ENCODE measurements at places on chromosomes 5 and 9.
A peak's percentile ranks its signal among the peaks of the same experiment; 100 is the strongest.

GRCh38 chr9:107214915-107215314 is 68.2 kb upstream of the RAD23B start:
- no peak for DNase-seq

- DNase-seq: no peak
Observed at GRCh38 chr9:86324901-86325300, 29.3 kb downstream of the TUT7 start.

- DNase-seq: no peak
Observed at GRCh38 chr5:54653956-54654614, 136.5 kb downstream of the SNX18 start.

DNA sequence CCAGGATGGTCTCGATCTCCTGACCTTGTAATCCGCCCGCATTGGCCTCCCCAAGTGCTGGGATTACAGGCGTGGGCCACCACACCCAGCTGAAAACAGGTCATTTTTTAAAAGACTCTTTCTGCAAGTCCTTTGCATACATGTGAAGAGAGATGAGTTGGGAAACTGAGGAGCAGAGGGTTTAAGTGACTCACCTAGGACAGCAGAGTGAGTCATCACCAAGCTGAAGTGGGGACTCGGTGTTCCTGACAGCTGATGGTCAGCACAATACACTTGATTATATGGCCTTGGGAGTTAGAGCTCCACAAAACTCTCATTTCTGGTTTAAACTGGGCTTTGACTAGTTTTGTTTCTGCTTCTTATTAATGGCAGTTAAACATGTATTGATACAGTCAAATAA is 38.1 kb upstream of the SSBP2 start:
- DNase-seq: no peak

DNA sequence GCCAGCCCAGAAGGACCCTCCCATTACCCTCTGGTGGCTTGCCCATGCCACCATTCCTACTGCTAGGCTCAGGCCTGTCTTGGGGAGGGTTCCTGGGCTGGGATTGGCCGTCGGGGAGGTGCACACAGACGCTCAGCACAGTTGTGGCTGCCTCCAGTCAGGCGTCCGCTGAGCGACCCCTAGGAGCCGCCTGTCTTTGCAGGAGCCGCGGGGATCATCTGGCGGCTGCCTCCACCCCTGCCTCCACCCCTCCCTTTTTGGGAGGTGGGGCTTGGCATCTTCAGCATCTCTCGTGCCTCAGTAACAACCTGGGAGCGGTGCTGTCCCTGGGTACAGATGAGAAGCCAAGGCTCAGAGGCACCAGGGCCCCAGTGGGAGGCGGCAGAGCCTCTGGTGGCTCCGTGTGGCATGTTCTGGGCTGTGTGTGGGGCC is 39.6 kb downstream of the RXRA start:
- DNase-seq: no peak

DNA sequence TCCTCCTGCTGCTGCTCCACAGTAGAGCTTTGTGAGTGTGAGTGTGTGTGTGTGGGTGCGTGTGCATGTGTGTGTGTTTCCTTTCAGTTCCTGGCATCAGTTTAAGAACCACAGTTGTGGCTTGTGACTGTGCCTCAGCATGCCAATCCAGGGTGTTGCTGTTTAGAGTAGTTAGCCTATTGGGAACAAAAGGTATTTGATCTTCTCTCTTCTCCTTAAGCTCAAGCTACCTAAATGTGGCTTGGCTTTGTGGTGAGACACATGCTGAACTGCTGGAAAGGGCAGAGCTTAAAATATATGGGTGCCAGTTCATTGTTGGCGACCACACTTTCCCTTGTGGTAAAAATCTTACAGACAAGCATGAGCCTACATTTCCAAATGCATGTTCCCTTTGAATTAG is 116.6 kb upstream of the BNC2 start:
- no peak for DNase-seq

DNA sequence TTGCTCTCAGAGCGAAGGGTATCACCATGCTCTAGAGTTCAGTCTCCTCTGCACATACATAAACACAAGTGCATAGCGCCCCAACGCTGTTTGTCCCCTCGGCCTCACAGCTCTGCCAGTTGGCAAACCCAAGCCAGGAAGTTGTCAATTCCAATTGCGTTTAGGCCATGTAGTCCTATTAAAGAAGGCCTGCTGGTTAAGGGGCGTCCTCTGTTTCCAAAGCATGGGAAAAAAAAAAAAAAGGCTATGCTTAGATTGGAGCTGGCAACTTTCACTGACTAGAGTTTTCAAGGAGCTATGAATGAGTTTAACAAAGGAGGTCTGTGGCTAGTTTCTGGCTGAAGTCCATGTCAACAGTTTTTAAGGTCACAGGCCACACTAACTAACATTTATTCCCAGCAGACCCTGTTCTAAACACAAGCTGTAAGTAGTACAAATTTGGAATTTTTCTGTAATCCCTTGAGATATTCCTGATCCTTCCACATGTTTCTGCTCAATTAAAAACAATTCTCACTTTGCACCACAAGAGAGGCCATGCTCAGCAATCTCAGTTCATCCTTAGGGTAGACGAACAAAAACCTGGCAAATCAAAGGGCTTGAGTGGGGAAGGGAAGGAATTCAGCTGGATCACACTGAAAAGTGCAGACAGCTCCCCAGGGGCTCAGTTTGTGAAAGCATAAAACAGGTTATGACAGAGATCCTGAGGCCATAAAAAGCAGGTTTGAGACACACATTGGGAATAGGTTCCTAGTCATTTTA is 187.7 kb downstream of the DENND1A start:
- no peak for DNase-seq

GRCh38 chr5:59489551-59489950 is 404.0 kb downstream of the PDE4D start:
- no peak for DNase-seq

DNA sequence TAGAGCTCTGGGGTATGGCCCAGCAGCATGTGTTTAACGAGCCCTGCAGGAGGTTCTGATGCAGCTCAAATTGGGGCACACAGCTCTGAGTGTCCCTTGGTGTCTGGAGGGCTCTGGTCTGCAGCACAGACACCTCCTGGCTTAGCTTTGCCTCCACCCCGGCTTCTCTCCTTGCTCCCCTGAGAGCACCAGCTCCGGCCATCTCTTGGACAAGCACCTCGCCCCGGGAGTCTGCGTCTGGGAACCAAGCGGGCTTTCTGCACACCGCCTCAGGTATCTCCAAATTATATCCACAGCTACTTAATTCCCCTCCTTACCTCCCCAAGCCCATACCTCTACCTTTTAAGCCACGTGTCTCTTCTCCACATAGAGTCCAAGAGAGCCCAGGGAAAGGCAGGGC is 83.7 kb upstream of the IRX4 start:
- no peak for DNase-seq

DNA sequence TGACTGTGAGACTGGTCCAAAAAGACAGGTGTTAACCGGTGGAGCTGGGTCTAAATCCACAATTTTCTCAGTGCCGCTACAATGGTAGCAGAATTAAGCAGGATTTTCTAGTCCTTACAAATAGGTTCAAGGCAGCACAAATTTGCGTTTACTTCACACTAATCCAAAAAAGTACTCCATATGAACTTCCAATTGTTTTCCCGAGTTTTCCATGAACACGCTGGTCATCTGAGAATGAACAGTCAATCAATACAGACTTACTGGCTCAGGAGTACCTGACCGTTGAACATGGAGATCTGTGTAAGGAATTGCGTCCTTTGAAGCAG is 709 bp downstream of the SLC35D2 start:
- no peak for DNase-seq

GRCh38 chr5:142939006-142939405 is 168.8 kb downstream of the ARHGAP26 start:
- DNase-seq: no peak

DNA sequence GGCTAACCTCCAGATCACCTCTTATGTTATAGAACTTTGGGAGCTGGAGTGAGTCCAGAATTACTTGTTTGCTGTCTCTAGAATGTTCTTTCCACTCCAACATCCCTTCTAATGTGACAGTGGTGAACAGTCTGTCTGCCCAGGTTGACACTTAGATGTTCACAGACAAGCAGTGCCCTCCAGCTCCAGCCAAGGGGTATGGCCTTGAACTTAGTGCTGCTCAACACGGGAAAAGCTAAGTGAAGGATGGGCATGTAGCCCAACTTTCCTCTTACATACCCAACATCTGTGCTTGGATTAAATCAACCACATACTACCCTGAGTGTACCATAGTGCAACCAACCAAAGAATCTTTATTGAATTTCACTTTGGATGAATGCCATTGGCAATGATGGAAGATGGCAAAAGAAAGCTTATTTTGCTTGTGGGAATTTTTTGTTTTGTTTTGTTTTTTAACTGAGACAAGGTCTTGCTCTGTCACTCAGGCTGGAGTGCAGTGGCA is 201.2 kb downstream of the NXNL2 start:
- DNase-seq: no peak

DNA sequence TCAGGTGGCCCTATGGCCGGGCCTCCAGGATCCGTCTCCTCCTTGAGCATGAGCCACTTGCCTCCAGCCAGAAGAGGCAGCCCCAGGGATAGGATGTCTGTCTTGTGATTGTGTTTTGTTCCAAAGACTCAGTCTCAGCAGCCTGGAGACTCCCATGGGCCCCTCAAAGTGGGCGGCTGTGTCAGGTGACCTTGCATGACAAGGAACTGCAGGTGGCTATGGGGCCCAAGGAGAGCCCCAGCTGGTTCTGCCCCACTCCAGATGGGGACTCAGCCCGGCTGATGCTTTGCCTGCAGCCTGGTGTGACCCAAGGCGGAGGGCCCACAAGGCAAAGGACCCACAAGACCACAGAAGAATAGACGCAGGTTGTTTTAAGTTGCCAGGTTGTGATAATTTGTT is 284.3 kb upstream of the IRX4 start:
- DNase-seq: no peak

DNA sequence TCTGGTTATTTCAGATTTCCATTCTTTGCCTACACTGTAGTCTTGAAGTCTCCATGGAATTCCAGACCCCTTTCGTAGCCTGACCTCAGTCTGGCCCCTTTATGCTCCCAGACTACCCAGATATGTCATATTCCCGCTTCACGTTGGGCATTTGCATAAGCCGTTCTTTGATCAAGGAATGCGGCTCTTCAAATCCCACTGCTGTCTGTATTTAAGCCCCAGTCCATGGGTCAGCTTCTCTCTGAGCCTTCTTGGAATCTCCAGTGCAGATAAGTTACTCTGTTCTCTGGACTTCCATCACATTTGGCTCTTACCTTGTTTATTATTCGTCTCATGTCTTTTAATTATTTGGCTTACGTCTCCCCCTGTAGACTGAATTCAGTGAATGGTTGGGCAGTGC is 97.4 kb downstream of the PARP8 start:
- no peak for DNase-seq

DNA sequence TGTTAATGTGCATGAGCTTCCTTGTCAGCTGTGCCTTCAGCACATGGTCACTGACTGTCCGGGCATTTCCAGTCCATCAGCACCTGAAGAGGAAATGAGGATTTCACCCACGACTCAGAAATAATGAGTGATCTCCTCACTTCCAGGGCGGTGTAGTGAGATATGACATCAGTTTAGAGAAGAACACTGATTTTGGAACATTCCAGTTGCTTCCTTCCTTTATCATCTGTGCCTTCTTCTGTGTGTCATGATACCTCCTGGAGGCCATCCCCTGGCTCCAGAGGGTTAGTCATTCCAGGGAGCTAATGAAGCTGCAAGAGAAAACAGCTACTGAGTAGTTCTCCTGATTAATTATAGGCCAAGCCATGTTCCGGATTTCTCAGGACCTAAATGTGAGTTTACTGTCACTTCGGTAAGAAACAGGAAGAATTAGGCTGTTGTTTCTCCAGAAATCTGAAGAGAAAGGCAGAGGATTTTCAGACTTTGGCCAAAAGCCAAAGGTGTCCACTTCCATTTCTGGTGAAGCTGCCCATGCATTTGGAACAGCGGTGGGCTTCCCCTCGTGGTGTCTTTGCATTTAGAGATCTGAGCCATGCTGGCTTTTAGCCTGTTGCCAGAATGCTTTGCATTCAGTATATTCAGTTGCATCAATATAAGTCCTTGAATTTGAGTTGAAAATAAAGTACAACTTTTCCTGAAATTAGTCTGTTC is 161.3 kb upstream of the OTULINL start:
- DNase-seq: no peak

DNA sequence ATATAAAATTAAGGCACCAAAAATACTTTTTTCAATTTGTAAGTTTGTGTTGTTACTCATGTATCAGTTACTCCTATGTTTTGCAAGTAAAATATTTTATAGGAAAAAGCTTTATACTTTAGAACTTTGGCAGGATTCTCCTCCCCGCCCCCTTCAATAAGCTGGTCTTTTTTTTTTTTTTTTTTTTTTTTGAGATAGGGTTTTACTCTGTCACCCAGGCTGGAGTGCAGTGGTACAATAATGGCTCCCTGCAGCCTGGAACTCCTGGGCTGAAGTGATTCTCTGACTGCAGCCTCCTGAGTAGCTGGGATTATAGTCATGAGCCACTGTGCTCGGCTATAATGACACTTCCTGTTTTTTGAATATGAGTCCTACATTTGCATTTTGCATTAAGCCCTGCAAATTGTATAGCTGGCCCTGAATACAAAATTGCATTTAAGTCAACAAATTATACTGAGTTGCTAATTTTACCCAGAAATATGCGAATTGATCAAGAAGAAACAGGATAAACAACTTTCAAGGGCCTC is 192.9 kb downstream of the PIK3R1 start:
- DNase-seq: no peak

GRCh38 chr9:87862536-87863268 is 20.0 kb upstream of the SPATA31E1 start:
- DNase-seq: no peak

- no peak for DNase-seq
Observed at GRCh38 chr5:171315925-171316257, 6.8 kb downstream of the TLX3 start.

GRCh38 chr9:113581865-113582697 is 118.6 kb downstream of the RGS3 start:
- DNase-seq: peak; percentile 71

- no peak for DNase-seq
Observed at GRCh38 chr5:52740007-52740406, 47.7 kb upstream of the ITGA1 start.
